ENCODE measurements at places on chromosomes 5 and 9.

DNA sequence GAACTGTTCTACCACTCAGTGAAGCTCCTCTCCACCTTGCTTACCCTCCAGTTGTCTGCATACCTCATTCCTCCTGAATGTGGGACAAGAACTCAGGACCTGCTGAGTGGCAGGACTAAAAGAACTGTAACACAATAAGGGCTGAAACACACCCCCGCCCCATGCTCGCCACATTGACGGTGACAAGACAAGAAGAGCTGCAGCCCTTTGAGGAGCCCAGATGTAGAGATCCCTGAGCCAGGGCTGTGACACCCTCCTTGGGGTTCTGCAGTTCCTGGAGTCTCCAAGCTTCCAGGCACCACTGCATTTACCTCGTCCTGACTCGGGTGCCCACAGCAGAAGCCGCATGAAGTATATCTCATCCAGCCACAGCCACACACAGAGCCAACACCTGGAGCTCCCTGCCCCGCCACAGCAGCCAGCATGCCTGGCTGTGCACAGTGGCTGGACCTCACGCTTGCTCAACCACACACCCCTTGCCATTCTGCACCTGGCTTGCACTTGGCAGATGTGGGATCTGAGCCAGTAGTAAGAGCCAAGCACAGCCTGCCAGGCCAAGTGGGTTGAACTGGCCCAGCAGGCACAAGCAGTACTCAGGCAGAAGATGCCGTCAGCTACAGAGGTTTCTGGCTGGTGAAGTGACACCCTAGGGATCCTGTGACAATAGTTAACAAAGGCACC, 166.1 kb downstream of the RNF180 start:
- no peak for DNase-seq

DNA sequence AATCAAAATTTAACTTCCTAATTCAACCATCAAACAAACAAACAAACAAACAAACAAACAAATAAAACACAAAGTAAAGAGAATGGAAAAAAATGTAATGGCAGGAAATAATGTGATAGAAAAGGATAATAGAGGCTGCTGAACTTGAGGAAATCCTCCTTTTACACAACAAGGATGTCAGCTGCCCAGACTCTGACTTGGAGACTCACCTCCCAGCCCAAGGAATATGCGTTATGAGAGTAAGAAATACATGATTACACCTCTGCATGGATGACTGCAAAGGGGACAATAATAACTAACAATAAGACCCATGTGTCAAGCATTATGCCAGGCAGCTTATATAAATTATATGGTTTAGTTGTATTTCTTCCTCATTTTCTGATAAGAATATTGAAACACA, 46.6 kb upstream of the JAK2 start:
- no peak for DNase-seq

- DNase-seq = no peak
These were observed 75.2 kb upstream of the COX7C start for GRCh38 chr5:86542532-86542931.

- DNase-seq = no peak
These were observed 118.2 kb upstream of the TXNDC8 start for GRCh38 chr9:110455860-110456259.

DNA sequence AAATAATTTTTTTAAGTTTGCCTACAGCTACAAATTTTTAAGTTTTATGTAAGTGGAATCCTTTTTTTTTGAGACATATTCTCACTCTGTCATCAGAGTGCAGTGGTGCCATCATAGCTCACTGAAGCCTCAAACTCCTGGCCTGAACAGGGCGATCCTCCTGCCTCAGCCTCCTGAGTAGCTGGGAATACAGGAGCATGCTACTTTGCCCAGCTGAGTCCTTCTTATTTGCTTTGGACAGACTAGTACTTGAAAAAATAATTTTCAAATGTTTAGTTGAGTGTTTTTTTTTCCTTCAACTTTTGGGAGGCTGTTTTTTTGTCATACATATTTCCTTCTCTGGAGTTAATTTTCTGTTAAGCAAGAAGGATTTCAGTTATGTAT, 7.4 kb downstream of the GAPVD1 start:
- no peak for DNase-seq

DNA sequence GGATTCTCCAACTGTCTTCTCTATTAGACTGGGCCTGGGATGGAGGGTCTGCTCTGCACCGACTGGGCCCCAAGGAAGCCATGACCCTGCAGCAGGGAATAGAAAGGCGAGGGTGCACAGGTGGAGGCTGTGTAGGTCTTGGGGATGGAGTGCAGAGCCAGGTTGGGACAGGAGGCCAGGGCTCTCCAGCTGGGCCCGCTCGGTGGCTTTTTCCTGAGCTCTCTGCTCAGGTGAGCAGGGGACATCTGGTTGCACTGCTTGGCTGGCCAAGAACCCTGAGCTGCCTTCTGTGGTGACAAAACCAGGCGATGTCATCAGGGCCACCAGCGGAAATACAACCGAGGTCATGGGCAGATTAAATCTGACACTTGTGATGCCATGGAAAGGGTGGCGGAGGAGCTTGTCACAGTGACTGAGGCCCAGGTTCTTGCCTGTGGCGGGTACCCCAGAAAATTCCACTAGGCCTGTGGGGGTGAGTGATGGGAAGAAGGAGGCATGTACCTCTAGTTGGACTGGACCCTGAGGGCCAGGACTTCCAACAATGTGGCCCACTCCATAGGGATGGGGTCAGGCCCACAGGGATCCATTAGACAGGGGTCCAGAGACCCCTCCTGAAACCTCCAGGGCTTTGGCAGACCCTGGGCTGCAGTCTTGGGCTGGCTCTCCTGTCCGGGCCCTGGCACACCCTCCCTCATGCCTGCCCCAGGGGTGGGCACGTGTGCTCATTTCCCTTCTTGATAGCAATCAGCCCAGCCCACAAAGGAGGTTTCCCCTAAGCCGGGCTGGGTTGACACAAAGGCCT, 4.4 kb upstream of the IL3 start:
- peak; percentile 76 for DNase-seq

DNA sequence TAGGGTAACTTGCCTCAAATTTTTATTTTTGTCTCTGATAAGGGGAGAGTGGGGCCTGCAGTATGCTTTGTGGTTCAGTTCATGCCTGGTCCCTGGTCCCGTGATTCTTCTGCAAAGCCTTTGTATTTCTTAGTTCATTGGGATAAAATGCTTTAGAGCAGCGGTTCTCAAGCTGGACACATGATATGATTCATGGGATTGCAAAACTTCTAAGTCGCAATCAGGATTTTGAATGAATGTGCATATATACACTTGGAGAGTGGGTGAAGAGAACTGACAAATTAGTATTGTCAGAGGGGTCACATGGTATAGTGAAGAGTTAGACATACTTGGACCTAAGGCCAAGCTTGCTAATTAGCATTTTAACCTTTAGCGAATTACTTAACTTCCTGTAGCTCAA, 265.4 kb upstream of the KLF9 start:
- no peak for DNase-seq

DNA sequence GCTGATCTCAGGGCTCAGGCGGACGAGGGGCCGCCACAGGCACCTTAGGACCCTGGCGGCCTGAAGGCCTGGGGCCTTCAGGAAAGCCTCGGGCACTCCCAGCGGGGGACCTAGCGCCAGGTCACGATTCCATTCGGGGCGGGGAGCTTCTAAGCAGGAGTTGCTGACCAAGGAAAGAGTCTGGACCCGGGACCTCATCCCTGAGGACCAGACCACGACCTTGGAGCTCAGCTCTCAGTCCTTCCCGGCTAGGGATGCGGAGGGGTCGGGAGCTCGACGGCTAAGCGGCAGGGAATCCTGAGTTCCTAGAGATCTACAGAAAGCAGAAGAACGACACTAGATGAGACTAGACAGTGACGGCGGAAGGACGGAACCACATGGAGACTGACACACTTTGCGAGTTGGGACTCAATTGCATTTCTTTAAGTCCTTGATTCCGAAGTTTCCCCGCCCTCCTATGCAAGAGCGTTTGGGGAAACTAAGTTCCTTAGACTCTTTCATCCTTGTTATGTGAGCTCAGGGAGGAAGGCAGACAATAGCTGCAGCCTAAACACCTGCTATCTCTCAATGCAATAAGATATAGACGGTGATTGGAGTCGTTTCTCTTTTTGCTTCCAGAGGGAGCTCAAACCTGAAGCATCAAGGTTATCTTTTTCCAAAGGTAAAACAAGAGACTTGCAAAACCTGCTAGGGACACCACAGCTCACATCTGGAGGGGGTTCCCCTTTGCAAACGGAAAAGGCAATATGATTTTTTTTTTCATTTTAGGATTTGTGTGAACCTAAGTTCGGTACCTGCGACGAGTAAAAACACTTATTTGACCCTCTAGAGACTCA, 9.7 kb downstream of the NR2F1-AS1 start:
- DNase-seq = no peak

DNA sequence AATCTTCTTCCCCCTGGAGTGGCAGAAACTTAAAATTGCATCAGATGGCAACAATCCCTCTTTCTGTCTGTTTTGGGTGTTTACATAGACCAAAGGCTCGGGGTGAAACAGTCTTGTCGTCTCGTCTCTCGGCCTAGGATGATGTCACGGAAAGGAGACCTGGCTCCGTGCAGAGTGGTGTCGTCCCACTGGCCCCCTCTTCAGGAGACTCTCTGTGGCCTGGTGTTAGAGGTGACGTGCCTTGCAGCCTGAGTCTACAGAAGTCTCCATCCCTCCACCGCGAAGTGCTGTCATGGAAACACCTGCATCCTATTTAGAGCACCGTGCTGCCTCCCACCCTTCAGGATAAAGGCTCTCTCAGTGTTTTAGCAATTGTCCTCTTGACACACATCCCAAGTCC, 409.7 kb downstream of the IRX1 start:
- DNase-seq = no peak

GRCh38 chr5:173331287-173331686, 3.1 kb upstream of the STC2 start:
- DNase-seq = no peak

- no peak for DNase-seq
These were observed 518.9 kb downstream of the TLR4 start for GRCh38 chr9:118223111-118223510.

DNA sequence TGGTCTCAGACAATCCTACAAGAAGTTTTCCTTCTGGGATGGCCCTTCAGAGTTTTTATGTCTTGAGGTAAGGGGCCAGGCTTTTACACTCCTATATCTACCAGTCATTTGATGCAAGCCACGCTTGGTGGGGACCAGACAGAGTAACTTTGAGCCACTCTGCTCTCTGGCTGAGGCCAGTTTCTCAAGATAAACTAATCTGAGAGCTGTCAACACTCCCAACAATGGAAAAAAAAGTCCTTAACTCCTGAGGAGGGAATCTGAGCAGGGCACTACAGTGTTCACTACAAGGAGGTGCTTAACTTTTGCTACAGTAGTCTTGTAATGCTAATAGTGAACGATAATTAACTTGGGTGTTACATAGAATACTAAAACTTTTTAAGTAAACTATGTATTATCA, 62.7 kb downstream of the MRPS30 start:
- DNase-seq = no peak

GRCh38 chr9:306907-307306, 92.2 kb downstream of the DOCK8 start:
- peak; percentile 67 for DNase-seq

- DNase-seq = no peak
These were observed 264.7 kb downstream of the SLIT3 start for GRCh38 chr5:169036079-169036805.

- no peak for DNase-seq
These were observed 92.9 kb upstream of the OTULINL start for GRCh38 chr5:14488709-14489108.

DNA sequence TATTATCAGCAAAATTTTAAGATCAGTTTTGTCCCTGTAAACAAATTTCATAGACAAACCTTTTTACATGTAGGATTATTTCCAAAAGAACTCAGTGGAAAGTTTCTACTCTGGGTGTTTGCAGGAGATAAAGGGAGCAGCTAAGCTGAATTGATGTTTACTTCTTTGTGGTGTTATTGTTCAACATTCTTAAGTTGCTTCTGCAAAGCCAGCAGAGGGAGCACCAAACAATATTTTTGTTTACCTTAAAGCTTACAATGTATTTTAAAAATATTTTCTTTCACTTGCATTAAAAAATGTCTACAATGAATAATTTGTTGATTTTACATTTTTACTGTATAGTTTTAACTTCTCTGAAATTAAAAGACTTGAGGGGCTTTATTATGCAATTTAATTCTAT, 135.4 kb downstream of the ATG10 start:
- DNase-seq = no peak

GRCh38 chr5:167229751-167230150, 1061.7 kb upstream of the WWC1 start:
- DNase-seq = no peak

GRCh38 chr5:112880219-112880964, 19.3 kb downstream of the SRP19 start:
- no peak for DNase-seq

GRCh38 chr5:143177263-143177983, 226.1 kb downstream of the NR3C1 start:
- DNase-seq = no peak

DNA sequence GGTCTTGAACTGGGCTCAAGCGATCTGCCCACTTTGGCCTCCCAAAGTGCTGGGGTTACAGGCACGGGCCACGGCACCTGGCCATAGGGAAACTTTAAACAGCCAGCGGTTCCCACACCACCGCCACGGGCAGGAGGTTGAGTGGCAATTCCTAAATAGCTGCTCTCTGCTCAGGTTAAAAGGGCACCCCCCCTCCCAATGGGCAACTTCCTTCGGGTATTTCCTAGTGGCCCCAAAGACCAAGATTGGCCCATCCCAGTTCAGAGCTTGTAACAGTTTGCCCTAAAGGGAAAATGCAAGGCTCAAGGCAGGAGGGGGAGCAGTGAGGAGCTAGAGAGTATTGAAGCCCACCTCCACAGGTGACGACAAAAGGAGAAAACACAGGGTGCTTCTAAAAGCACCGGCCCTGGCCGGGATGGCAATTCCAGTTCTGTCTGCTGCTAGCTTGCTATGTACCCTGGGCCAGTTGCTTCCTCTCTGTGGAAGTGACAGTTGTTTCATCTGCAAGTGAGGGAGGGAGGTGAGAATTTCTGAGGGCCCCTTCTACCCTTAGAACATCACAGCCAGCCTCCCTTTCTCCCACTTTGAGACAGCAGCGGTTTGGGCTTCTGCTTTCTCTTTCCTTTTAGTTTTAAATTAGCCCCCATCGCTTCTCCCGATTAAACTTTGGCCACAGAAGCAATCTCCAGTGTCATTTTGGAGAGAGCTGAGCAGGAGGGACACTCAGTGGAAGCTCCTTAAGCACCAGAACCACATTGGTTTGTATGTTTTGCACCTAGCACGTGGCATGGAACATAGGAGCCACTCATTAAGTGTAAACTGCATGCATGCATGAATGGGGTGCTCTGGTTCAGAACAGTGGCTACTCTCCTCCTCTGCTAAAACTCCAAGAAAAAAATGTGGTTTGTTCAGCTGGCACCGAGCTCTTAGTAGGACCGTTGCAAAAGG, 17.3 kb upstream of the TNIP1 start:
- no peak for DNase-seq

- DNase-seq = no peak
These were observed 159.9 kb downstream of the TSSK1B start for GRCh38 chr5:113274836-113275414.

GRCh38 chr5:113059232-113060040, 82.8 kb downstream of the DCP2 start:
- no peak for DNase-seq

DNA sequence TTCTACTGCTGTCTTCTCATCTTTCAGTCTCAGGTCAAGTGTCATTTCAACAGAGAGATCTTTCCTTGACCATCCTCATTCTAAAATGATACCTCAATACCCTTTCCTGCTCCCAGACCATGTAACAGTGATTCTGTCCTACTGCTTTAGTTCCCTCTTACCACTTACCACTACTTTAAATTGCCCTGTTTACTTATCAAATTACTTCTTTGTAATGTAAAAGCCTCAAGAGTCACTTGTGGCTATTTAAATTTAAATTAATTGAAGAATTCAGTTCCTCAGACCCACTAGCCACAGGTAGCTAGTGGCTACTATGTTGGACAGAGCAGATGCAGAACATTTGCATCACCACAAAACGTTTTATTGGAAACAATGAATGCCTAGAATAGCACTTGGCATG, 217.3 kb downstream of the ADAMTS6 start:
- no peak for DNase-seq

Data from central memory CD4-positive, alpha-beta T cell (primary cell).